ENCODE measurements at places on chromosomes 7 and 10. TPM values are rescaled to one million over a fixed set of nuclear protein-coding genes. Genes with fewer than 3 reads are reported as not detected.
A peak's percentile ranks its signal among the peaks of the same experiment; 100 is the strongest.

DNA sequence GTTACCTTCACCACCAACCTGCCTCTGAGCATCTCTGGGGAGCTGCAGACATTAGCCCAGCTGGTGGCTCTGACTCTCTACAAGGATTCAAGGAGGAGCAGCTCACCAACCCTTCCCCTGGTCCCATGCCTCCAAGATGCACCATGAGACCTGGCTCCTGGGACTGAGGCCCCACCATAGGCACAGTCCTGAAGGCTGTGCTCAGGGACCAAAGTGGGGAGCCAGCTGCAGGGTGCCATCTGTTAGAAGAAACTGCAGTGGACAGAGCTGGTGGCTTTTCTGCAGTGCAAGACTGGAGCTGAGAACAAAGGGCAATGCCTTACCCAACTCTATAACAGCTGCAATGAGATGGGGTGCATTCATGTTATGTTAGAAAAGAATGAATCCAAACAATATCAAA lies 581.6 kb downstream of the TCERG1L start:
- no peak for DNase-seq

GRCh38 chr7:106737202-106737562 lies 76.2 kb upstream of the CCDC71L start:
- peak; percentile 35 for DNase-seq

DNA sequence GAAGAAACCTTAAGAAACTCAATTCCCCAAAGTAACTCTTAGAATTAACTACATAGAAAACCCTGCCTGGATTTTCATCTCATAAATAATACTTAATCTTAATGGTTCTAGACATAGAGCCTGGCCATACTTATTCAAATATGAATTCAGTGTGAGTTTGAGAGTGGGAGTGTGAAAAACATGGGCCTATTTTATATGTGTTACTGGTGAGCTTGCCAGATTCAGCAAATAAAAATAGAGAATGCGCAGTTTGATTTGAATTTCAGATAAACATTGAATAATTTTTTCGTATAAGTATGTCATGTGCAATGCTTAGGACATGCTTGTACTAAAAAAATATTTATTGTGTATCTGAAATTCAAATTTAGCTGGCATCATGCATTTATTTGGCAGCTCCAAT lies 473.9 kb upstream of the FZD8 start:
- no peak for DNase-seq

DNA sequence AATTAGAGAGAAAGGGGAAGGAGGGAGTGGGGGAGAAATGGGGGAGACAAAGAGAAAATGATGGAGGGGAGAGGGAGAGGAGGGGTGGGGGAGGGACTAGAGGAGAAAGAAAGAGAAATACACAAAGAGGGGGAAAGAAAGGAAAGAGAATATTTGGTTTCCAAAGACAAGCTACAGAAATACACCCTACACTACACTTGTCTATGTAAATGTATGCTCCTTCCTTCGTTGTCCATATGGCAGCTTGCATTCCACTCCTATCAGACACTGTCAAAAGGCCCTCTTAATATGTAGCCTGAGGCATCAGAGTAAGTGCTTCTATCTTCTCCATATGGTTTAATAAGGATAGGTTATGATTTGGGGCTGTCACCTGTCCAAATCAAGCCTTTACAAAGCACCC lies 92.8 kb upstream of the FEZF1 start:
- no peak for DNase-seq

- no peak for DNase-seq
These were observed 91.8 kb downstream of the PRKAG2 start for GRCh38 chr7:151784853-151785680.

Gene MALRD1
- total RNA-seq = 0.11 TPM

Gene ZP3
- total RNA-seq = 7.8 TPM

Gene HOXA9
- 47.3 TPM for total RNA-seq
